ENCODE measurements at places on chromosomes 3 and 15.

- no peak for DNase-seq
These were observed 16.7 kb downstream of the ALS2CL start for GRCh38 chr3:46676601-46677410.

DNA sequence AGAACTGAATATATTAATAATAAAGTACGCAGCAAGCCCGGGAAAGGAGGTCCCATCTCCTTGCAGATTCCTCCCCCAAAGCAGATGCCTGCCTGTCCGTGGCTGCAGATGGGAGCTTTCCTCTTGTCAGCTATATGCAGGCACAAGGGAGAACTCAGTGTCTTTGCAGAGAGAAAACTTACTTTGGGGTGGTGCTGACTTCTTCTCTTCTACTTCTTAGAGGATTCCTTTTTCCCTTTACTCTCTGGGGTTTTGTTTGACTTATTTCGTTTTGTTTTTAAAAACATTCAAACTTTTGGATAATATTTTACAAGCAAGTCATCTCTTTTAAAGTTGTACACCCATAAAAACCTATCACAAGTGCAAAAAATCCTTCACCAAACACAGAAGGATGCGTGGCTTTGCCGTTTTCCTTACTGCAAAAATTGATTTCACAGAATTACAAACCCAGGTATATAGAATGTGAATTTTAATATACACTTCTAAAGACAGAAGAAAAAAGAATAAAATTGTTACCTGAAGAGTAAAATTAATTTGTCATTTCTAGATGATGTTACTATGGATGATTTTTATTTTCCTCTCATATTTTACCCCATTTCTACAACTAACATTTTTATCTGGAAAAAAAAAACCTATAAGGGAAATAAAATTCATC, 65.3 kb upstream of the IGF1R start:
- DNase-seq: no peak

DNA sequence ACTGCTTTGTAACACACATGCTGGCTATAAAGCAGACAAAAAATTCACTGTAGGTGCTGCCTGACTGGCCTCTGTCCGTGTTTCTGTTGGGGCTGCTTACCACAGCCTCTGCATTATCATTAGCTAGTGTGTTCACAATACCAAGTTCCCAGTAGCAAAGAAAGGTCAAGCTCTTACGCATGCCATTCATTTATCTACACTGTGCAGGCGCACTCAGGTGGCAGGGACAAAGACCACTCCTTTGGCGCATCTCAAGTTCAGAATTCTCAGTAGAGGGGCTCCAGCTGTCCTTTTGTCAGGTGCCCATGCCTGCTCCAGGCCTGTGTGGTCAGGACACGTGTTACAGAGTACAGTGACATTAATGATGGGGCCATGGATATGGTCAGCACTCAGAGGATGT, 22.3 kb downstream of the MLH1 start:
- DNase-seq: no peak

GRCh38 chr3:124621498-124621897, 108.8 kb upstream of the UMPS start:
- DNase-seq: no peak

GRCh38 chr3:69063636-69064035, 11.5 kb upstream of the TMF1 start:
- no peak for DNase-seq

Data from CD4-positive, alpha-beta T cell treated with Interleukin-1 beta for 1 hour (primary cell).